Activated CD8-positive, alpha-beta memory T cell treated with anti-CD3 and anti-CD28 coated beads for 4 hours (primary cell): ENCODE measurements at places on chromosomes 6 and 20.

DNA sequence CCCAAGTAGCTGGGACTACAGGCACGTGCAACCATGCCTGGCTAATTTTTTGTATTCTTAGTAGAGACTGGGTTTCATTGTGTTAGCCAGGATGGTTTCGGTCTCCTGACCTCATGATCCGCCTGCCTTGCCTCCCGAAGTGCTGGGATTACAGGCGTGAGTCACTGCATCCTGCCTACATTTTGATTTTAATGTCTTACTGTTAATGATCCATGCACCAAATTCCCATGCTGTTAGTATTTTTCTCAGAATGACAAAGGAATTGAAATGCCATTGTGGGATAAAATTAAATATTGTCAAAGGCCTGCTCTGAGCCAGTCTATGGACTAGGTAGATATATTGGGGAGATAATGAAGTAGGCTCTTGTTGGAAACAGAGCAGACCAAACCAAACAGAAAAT, 28.2 kb downstream of the CBFA2T2 start:
- no peak for DNase-seq

GRCh38 chr6:53728570-53729194, 63.1 kb upstream of the KLHL31 start:
- DNase-seq, result peak; percentile 17

GRCh38 chr6:1702580-1703051, 92.9 kb downstream of the FOXC1 start:
- DNase-seq, result no peak

DNA sequence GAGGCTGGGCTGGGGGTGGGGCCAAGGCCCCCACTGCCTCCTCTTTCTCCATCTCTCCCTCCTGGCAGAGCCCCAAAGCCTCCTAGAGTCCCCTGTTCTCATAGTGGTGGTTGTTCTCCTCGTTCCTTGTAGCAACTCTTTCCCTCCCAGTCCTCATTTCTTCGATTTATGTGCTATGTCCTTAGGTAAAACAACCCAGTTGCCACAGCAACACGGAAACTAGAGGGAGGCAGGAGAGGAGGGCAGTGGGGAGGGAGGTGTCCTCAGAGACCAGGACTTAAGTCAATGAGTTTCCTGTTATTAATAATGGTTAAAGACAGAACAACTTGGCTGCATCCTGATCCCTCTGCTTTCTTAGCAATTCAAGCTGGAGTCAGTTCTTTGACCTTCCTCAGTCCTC, 161.0 kb downstream of the INSM1 start:
- no peak for DNase-seq

- no peak for DNase-seq
These were observed 503.8 kb upstream of the MARCKS start for GRCh38 chr6:113353392-113353791.

- no peak for DNase-seq
These were observed 425 bp downstream of the HBS1L start for GRCh38 chr6:135054226-135054568.

DNA sequence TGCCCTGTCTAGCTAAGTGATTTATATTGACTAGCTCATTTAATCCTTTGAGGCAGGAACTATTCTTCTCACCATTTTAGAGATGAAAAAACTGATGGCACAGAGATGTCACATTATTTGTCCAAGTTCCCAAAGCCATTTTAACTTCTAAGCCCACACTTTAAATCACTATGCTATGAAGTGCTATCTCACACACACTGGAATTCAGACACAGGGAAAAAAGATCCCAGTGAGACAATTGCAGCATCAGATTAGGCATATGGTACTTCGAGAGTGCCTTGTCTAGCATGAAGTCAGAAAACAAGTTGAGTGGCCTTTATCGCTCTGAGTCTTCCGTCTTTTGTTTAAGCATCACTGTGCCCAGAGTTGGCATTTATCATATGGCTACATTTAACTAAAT, 54.1 kb upstream of the PDE7B start:
- DNase-seq, result no peak

DNA sequence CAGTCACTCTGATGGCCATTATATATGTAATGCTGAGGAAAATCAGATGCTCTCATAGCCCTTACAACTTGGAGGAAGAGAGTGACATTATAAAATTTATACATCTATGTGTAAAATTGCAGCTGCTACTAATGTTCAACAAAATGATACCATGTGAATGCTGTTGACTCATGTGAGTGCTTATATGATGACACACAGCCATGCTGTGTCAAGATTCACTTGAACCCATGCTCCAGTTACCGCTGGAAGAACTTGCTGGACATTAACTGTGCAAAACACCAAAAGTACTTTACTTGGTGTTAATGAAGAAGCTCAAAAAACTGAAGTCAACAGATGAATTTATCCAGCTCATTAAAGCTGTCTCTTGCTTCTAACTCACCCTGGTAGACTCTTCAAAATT, 318.9 kb upstream of the PLCB4 start:
- no peak for DNase-seq

GRCh38 chr6:40719671-40720374, 132.7 kb upstream of the LRFN2 start:
- no peak for DNase-seq

DNA sequence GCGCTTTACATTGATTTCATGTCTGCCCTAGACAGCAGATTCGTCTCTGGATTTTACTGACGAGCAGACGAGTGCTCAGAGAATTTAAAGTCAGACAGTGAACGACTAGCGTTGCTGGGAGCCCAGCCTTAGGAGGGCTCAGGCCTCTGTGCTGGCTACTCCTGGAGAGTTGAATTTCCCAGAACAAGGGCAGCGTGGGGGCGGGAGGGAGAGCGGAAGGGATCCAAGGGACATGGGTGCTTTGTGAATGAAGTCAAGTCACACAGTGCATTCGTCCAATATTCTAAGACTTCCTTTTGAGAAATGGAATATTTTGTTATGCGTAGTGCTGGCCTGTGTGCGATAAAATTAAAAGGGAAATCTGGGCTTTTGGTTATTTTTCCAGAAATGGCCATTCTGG, 126.5 kb downstream of the MYLK4 start:
- no peak for DNase-seq

GRCh38 chr20:31476294-31476585, 1.2 kb downstream of the REM1 start:
- DNase-seq, result no peak

GRCh38 chr6:111559188-111560097, 46.2 kb downstream of the TRAF3IP2 start:
- no peak for DNase-seq

DNA sequence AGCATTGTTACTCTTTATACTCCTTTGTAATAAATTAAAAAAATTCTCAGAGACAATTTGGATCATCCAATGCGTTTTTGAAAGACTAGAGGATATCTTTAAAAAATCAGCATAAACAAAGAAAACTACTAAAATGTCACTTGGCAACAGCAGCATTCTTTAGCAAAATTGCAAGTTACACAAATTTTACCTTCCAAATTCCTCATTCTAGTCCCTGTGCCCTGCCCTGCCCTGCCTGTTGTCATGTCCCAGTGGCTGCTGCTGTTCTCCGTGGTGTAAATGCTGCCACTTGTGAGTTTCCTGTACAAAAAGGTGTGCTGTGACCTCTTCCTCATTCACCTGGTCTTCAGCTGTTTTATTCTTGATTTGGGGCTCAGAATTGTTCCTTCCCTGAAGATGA, 83.2 kb downstream of the CDC5L start:
- DNase-seq, result no peak

GRCh38 chr6:32655203-32655710, 11.2 kb downstream of the HLA-DQB1 start:
- no peak for DNase-seq

DNA sequence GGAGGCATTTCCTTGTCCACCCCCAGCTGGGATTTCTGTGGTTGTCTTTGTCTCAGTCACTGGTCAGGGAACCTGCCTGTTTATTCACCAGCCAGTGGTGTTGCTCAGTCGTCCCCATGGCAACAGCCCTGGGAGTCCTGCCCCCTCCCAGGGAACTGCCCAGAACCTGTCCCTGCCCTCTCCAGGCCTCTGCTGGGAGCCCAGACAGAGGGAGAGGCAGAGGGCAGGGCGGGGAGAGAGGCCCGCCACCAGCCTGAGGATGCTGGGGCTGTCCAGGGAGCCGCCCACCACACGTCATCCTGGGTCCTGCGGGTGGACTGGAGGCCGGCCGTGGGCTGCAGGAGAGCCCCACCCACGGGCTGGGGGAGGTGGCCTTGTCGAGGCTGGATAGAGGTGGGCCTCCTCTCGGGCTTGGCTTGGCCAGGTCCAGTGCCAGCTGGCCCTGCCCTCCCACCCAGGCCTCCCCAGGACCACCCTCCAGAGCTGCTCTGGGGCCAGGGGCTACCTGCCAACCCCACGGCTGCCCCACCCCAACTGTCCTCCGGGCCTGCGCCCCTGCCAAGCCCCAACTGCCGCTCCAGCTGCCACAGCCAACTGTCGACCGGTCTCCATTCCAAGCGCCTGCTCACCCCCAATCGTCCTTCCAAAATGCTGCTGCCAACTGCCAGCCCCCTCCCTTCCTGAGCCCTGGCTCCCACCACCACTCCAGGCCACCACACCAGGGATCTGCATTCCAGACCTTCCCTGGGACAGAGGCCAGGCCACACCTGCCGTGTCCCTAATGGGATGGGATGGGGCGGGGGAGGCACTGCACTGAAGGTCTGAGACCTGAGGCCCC, 4.2 kb upstream of the ZBTB46 start:
- no peak for DNase-seq

GRCh38 chr6:128882560-128882959, 378 bp upstream of the LAMA2 start:
- DNase-seq, result no peak

GRCh38 chr20:58010186-58010585, 218.3 kb downstream of the ANKRD60 start:
- DNase-seq, result no peak

GRCh38 chr6:129749749-129750120, 39.8 kb upstream of the ARHGAP18 start:
- DNase-seq, result no peak

DNA sequence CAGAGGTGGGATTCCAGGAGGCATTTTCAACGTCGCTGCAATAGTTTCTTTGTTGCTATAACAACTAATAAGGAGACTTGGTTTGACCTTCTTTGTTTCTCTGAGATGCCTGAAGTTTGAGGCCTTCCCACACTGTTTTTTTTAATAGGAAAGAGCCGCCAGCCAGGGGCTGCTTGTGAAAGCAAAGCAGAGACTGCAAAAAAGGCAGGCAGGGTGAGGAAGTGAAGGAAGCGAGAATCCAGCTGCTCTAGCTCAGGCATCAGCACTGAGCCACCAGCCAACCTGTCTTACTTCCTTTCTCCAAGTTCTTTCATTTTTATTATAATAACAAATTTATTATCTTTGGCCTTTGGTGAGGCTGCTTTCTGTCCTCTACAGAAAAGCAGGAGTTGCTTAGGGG, 179.1 kb downstream of the DOK5 start:
- no peak for DNase-seq

GRCh38 chr6:15502446-15503345, 160.1 kb downstream of the DTNBP1 start:
- no peak for DNase-seq

- DNase-seq, result no peak
These were observed 931 bp upstream of the EBF4 start for GRCh38 chr20:2691663-2692035.

GRCh38 chr6:47655719-47656595, 42.4 kb upstream of the ADGRF4 start:
- DNase-seq, result peak; percentile 5

DNA sequence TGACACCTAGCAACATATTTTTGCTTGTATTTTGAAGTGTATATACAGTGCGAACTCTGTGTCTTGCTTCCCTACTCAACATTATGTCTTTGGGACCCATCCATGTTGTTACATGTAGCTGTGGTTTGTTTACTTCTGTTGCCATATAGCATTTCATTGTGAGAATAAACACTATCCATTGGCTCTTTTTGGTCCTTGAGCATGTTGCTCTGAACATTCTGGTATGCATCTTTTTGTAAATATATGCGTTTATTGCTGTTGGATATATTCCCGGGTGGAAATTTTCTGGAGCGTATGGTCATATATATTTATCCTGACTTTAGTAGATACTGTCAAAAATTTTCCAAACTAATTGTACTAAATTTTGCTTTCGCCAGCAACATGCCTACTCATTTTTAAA, 222.5 kb upstream of the SPTLC3 start:
- DNase-seq, result no peak

- no peak for DNase-seq
These were observed 44.8 kb downstream of the AGPAT4 start for GRCh38 chr6:161228921-161229591.

GRCh38 chr6:23455754-23456153, 670.3 kb upstream of the NRSN1 start:
- no peak for DNase-seq

DNA sequence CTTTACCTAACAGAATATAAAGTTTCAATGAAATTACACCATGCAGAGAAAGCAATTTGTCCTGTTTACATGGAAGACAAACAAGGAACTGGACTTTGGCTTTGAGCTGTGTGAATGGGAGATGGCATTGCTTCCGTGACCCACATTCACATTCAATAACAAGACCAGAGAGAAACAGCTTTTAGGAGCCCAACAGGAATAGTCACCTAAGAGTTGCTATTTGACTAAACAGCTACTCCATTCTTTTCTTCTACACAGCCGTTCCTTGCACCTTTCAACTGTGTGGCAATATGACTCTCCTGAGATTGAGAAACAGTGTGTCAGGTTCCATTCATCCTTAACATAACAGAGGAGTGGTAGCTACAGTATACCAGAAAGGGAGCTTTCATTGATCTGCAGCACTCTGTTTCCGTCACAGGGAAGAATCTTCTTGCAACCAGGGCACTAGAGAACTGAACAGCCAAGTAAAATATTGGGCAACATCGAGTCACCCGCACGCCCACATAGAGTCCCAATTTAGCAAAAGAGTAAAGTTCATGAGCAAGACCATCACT, 355.1 kb downstream of the HAO1 start:
- DNase-seq, result no peak

DNA sequence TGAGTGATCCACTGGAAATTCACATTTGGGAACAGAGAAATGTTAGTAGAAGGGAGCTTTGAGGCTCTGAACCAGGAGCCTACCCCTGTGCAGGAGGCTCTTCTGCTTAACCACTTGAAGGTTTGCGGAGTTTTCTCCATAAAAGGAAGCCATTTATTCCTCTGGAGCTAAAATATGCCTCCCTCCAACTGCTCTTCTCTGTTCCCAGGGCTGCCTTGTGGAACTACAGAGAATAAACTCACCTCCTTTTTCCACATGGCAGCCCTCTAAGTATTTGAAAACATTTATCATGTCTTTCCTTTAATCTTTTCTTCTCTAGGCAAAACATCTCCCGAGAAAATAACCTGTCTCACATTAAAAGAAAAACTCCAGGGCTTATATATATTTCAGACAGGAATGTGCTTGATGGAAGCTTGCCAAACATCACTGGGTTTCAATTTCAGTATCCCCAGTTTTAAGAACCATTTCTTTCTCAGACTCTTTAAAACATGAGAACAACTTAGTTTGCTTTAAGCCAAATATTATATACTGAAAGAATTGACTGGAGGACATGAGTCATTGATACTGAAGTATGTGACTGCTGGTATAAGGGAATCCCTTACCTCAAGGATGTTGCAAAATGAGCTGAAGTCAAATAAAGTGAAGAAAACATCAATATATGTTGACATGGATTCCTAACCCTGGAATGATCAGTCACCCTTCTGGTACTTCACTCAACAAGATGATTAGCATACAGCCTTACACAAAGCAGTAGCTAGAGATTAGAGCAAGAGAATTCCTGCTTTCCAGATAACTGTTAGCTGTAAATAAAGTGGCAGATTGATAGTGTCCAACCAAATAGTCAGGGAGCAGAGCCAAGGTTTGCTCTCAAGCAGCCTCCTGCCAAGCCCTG, 74.0 kb downstream of the ZBTB2 start:
- no peak for DNase-seq

- DNase-seq, result no peak
These were observed 634.3 kb upstream of the MAP3K7 start for GRCh38 chr6:91221072-91221720.

- DNase-seq, result no peak
These were observed 23.4 kb downstream of the MEP1A start for GRCh38 chr6:46816626-46817025.
